ENCODE measurements at places on chromosomes 13 and 19.
A peak's percentile ranks its signal among the peaks of the same experiment; 100 is the strongest.

GRCh38 chr19:50815439-50815838, 8.1 kb downstream of the KLK1 start:
- ATAC-seq, result no peak

DNA sequence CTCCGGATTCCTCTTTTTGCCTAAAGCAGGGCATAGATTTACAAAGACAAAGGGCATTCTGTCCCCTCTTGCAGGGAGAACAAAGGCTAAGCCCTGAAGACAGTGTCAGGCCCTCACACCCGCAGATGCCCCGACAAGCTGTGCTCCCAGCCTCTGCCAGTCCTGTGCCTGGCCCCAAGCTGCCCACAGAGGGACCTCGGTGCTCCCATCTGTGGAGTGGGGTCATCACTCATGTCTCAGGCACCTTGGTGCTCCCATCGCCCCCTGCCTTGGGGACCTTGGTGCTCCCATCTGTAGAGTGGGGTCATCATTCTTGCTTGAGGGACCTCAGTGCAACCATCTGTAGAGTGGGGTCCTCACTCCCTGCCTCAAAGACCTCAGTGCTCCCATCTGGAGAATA, 24.3 kb downstream of the C13orf46 start:
- no peak for ATAC-seq

GRCh38 chr19:18774782-18775444, 16.2 kb downstream of the COMP start:
- ATAC-seq, result no peak

DNA sequence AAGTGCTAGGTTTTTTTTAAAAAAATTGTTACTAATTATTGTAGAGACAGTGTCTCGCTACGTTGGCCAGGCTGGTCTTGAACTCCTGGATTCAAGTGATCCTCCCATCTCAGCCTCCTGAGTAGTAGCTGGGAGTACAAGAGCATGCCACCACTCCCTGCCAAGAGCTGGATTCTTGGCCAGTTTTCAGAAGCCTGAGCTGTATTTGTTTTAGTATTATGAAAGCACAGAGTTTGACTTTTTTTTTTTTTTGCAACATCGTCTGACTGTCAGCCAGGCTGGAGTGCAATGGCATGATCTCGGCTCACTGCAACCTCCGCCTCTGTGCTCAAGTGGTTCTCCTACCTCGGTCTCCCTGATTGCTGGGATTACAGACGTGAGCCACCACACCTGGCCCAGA, 7.0 kb downstream of the ARMC6 start:
- no peak for ATAC-seq

- ATAC-seq, result peak; percentile 91
Measured at GRCh38 chr13:98275681-98276171, 98.7 kb upstream of the RNF113B start.

Measured in motor neuron (in vitro differentiated cells).